NCI-H1930 (cell line): ENCODE measurements at places on chromosomes 7 and 10.
A peak's percentile ranks its signal among the peaks of the same experiment; 100 is the strongest.

GRCh38 chr10:91208642-91209041, 11.8 kb upstream of the PCGF5 start:
- DNase-seq, result no peak

DNA sequence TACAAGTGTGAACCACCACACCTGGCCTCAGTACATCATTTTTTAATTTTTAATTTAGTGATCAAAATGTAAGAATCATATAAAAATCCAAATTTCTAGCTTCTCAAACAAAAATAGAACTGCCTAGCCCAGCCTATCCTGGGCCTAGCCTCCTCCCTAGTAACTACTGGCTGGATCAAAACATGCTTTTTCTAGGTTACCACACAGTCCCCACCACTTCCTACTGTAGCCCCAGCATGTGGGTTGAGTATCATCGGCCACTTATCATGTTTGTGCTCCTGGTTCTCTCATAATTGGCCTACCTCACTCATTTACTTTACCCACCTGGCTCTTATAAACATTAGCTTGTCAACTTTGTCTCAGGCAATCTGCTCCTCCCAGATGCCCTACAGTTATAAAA, 52.9 kb downstream of the DNAJC12 start:
- no peak for DNase-seq

DNA sequence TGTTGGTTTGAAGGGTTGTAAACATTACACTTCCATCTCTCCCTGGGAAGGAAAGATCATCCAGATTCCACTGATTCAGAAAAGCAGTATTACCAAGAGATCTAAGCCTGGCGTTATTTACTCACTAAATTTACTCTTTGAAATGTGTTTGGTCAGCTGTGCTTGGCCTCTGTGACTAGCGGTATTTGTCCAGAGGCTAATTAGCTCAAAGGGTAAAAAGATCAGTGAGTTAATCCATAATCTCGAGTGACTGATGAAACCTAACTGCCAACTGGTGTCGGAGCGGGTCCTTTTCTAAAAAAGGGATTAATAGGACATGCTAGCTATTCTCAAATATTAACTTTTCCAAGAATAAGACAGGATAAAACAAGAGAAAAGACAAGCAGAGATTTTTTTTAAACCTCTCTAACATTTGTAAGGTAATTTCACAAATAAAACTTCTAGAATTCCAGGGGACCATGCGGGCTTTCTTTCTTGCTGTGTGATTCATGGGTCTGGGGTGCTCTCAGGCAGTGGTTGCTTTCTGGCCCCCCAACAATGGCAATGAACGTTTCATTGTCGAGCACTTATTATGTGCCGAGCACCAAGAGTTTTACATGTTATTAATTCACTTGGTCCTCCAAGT, 247.3 kb upstream of the AOAH start:
- peak; percentile 94 for DNase-seq

- peak; percentile 88 for DNase-seq
These were observed 279.3 kb downstream of the SKAP2 start for GRCh38 chr7:26584987-26585665.

DNA sequence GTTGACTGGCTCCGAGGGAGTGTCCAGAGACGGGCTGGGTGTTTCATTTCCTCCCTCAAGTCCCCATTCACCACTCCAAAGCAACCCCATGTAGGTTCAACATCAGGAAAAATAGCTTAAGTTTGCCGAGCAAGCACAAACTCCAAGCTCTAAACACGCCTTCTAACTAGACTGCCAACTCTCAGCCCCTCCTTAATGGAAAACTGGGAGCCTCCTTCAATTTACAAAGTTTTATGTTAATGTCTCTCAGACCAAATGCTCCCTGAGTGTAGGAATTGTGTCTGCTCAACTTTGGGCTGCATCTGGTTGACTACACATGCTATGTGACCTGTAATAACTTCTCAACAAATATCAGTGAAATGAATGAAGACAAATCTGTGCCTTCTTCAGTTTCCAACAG, 87.5 kb downstream of the FAM204A start:
- no peak for DNase-seq

- DNase-seq, result peak; percentile 44
These were observed at the start of gene MSRB2 for GRCh38 chr10:23095404-23095965. MSRB2 (plus strand) TSS chr10:23095579; CDS start chr10:23095609, 30 bp downstream.

DNA sequence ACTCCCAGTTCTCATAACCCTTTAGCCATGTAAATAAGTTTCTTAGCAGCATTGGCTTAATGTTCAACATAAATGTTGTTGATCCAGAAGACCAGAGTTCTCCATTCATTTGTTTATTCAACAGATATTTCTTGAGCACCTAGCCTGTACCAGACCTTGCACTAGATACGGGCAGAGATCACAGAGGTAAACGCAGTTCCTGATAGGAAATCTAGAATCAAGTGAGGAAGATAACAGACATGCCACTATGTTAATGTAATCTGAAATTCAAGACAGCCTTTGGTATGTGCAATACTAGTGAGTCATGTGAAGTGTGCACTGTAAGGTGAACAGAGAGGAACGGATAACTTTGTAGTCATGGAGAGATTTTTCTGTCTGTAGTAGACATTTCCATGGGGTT, 3.0 kb downstream of the BUB3 start:
- DNase-seq, result no peak

DNA sequence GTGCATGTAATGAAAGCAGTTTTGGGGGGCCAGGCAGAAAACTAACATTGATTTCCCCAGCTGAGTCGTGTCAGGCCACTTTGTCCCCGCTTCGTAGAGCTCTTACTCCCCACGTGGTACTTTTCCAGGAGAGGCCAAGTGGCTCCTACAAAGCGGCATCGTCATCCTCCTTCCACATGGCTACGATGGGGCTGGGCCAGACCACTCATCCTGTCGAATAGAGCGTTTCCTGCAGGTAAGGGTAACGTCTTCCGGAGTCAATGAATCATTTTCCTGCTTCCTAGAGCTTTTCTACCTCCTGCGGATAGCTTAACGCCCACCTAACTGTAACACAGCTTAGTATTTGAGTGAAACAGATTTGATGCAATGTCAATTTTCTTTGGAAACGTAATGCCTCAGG, 21.7 kb upstream of the SEC61A2 start:
- DNase-seq, result no peak

DNA sequence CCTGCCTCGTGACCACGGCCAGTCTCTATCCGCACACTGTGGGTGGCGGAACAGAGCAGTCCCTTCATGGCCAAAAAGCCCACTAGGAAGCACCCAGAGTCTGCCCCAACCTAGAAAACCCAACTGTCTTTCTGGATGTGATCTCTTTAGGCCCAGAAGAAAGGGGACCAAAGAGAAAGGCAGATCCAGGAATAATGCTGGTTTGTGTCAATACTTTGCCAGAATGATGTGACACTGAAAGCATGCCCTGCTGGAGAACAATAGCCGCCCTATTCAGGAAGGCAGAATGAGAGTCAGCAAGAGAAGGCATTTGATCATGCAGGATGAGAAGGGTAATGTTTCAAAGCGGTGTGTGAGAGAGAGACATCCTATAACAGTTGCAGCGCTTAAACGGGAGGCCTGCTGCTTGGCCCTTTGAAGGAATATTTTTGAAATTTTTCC, 274.7 kb downstream of the USP6NL start:
- no peak for DNase-seq

- DNase-seq, result no peak
These were observed 10.2 kb downstream of the CRTAC1 start for GRCh38 chr10:98020254-98020653.

GRCh38 chr7:86814661-86815379, 171.1 kb downstream of the GRM3 start:
- peak; percentile 20 for DNase-seq

DNA sequence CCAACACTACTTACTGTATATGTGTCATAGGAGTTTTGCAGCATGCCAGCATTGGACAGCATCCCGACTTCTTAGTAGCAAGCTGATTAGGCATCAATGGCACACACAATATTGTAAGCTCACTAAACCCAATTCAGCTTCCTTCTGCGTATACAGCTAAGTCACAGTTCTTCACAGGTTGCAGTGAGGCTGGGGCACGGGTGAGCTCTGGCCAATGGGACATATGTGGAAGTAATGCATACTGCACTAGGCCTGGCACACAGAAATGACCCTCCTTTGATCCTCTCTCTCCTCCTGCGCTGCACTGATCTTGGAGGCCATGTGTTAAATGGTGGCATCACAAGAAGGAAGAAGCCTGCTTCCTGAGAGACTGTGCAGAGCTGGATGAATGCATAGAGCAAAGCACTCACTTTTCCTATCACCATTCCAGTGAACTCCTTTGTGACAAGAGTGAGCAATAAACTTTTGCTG, 11.9 kb downstream of the RAB11FIP2 start:
- DNase-seq, result no peak

DNA sequence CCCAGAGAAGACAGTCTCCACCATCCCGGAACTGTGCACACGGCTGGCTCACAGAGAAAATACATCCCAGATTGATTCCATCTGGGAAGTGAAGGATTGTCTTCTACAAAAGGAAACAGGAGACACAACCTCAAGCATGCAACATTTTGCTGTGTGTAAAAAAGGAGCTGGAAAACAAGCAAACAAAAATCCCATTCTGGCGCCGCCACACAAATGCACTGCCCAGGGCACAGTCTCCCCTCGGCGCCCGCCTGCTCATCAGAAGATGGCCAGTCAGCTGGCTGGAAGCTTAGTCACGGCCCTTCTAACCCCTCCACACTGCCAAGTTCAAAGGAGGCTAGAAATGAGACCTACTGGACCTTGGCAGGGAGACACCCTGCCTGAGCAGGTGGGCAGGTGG, 14.1 kb upstream of the CYTH3 start:
- no peak for DNase-seq

DNA sequence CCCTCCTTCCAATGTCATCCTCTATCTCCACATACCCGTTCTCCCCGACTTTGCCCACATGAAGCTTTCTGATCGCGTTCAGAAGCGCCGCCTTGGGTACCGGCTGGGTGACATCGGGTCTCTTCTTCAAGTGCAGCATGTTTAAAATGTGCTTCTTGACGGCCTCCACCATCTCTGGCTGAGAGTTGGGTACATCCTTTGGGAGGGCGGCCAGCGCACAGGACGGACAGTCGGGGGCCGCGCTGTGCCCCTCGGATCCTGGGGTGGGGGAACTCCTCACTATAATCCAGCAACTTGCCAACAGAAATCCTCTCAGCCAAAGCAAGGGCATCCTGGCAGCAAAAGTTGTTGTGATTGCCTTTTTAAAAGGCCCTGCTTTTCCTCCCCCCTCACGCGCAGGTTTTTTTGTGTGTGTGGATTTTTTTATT, 2.8 kb downstream of the INHBA start:
- DNase-seq, result no peak

DNA sequence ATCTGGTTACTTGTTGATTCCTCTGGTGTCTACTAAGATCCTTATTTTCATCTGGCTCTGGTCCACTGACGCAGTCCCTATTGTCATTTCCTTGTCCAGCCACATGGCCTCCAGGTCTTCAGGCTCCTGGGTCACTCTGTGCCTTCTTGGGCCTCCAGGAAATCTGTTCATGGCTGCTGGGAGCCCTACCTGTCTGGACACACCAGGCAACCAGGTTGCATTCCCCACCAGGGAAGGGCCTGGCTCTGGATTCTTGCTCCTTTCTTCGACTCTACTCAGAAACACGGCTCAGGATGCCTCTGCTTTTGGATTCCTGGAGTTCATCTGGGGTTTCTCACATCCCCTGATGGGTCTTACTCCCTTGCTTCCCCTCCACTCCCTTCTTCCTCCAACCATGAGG, 8.0 kb upstream of the PPIF start:
- no peak for DNase-seq

DNA sequence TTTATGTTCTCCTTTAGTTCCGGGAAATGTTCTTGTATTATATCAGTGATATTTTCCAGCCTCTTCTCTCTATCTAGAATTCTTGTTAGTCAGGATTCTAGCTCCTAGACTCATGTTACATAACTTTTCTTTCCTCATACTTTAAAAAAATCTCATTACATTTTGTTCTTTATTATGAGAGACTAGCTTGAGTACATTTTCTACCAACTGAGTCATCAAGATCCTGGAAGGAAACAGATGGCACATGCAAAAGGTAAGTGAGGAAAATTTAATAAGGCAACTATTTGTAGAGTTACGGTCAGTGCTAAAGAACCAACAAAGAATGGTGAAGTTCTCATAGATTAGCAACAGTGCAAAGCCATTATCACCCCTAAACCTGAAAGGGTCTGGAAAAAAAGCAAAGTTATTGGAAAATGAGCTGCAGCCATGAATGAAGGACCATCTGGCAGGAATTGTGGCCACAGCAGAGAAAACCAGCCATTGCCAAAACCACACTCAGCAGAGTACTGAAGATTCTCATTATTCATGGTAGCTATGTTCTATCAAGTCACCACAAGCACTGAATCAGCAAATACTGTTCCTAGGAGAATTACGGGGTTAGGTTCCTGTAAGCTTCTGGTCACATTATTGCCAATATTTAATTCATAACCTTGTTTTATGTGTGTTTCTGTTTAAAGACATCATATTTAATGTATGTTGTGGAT, 98.3 kb upstream of the C7orf33 start:
- no peak for DNase-seq

GRCh38 chr7:32283546-32283945, 206.6 kb downstream of the LSM5 start:
- DNase-seq, result no peak

- DNase-seq, result no peak
These were observed 33.4 kb downstream of the XPNPEP1 start for GRCh38 chr10:109889867-109890266.

GRCh38 chr7:32179567-32179966, 109.4 kb upstream of the PDE1C start:
- no peak for DNase-seq

- DNase-seq, result no peak
These were observed 70.6 kb downstream of the MLLT10 start for GRCh38 chr10:21604651-21605050.

- no peak for DNase-seq
These were observed 19.0 kb upstream of the FAM20C start for GRCh38 chr7:173209-173918.
